Amniotic stem cell (primary cell): ENCODE measurements at places on chromosomes 2 and 18.
A peak's percentile ranks its signal among the peaks of the same experiment; 100 is the strongest.

GRCh38 chr2:204492417-204492816 is 52.9 kb upstream of the PARD3B start:
- no peak for DNase-seq

GRCh38 chr18:10482363-10482984 is 28.0 kb downstream of the APCDD1 start:
- no peak for DNase-seq

GRCh38 chr2:233117811-233118647 is 57.9 kb downstream of the INPP5D start:
- no peak for DNase-seq

DNA sequence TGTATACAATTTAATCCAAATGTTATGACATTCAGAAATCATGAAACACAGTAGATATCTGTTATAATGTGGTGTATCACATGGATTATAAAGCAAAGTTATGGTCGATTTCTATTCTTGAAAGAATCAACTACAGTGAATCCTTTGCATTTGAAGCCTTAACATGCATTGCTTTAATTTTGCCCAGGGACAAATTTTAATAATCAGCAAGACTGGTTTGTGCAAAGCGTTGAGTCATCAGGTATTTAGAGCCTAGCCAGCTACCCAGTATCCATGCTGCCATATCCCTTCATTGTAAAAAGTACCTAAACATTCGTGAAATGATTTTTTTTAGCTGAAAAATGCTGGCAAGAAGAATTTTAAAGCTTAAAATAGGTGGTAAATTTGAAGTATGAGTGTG is 8.9 kb upstream of the SPDYA start:
- no peak for DNase-seq

DNA sequence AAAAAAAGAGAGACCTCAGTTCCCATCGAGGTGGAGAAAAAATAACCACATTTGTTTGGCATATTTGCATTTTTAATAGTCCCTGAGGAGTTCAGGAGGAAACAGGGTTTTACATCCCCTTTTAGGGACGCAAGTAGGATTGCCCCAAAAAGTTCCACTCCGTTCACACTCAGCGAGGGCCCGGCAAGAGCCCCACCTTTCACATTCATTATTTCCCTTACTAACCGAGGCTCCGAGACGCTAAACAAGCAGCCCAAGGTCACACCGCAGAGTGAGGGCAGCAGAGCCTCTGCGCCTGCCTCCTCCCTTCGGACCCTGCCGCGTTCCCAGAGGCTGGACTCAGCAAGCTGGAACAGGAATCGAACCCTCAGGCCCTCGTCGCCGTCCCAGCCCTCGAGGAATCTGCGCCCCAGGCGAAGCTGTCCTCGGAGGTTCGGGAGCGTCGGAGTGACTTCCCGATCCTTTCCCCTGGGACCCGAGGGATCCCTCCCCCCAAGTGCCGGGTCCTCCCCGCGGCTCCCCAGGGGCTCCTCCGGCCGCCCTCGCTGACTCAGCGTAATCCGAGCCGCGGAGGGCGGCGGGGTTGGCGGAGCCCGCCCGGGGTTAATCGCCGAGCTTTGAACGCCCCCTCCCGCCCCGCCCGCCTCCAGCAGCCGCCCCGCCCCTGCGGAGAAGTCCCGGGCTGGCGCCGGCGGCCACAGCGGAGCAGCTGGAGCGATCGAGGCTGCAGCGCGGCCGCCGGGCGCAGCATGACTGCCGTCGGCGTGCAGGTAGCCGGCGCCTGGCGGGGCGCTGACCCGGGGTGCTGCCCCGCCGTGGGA is at the start of gene TMEM37:
Gene TMEM37, plus strand, starts transcription at position 700 of the 821 bp plus-strand sequence. Its CDS starts 50 bp downstream, at position 750.
- peak; percentile 0 for DNase-seq

DNA sequence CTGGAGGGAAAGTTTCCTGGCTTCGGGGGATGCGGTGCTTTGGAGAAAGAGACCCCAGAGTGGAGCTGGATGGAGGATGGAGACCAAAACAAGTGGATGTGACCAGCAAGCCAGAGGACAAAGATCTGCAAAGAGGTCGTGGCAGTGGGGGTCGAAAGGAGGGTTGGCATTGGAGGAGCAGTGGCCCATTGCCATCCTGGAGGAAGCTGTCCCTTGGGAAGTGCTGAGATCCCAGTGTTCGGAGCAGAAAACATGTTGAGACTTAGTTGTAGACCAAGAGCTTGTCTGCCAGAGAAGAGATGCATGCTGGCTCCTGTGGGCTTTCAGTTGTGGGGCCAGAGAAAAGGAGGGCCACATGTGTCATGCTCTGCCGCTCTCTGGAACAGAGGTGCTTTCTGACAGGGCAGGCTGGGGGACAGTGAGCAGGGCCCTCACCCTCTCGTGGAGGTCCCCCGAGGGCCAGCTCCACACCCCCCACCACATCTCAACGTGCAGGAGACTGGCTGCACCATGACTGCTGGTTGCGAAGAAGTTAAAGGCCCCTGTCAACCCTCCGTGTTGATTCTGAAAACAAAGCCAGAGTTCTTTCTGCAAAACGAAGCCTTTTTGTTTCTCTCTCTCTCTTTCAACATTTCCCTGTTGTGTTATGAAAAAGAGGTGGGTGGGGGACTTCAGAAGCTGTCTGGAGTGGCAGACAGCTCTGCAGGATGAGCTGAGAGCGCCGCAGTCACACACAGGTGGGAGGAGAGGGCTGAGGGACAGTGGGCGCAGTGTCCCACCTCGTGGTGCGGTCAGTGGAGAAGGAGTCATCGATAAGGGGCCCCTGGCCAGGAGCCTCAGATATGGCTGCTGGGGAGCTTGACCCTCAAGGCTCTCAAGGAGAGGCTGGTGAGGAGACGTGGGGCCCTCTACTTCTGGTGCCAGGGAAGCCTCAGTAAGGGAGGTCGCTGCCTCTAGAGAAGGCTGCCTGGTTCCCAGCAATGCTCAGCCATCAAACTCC is 77.6 kb upstream of the BCL2L11 start:
- DNase-seq: no peak

- no peak for DNase-seq
Observed at GRCh38 chr18:35553300-35553699, 28.2 kb upstream of the GALNT1 start.

GRCh38 chr2:126715576-126716406 is 59.8 kb downstream of the GYPC start:
- DNase-seq: no peak

DNA sequence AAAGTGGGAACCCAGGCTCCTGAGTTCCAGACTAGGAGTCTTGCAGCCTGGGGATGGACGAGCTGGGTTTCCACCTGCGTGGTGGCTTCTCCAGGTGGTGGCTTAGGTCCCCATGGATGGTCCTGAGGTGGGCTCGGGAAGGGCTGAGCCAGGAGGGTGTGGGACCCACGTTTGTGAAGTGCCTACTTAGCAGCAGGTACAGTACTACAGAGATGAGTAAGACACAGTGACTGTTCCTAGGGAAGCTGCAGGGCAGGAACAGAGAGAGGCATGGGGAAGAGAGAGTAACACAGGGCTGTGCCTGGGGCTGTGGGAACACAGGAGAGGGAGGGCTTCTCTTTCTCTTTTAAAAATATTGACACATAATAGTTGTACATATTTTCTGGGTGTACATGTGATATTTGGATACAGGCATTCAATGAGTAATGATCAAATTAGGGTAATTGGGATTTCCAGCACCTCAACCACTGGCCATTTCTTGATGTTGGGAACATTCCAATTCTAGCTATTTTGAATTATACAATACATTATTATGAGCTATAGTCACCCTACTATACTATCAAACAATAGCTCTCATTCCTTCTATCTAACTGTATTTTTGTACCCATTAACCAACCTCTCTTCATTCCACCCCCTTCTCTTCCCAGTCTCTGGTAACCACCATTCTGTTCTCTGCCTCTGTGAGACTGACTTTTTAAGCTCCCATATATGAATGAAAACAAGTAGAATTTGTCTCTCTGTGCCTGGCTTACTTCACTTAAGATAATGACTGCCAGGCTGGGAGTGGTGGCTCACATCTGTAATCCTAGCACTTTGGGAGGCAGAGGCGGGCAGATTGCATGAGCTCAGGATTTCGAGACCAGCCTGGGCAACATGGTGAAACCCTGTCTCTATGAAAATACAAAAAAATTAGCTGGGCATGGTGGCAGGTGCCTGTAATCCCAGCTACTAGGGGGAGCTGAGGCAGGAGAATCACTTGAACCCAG is 15.0 kb downstream of the TOGARAM2 start:
- DNase-seq: no peak

- no peak for DNase-seq
Observed at GRCh38 chr2:95071856-95072255, 46.3 kb downstream of the MAL start.

DNA sequence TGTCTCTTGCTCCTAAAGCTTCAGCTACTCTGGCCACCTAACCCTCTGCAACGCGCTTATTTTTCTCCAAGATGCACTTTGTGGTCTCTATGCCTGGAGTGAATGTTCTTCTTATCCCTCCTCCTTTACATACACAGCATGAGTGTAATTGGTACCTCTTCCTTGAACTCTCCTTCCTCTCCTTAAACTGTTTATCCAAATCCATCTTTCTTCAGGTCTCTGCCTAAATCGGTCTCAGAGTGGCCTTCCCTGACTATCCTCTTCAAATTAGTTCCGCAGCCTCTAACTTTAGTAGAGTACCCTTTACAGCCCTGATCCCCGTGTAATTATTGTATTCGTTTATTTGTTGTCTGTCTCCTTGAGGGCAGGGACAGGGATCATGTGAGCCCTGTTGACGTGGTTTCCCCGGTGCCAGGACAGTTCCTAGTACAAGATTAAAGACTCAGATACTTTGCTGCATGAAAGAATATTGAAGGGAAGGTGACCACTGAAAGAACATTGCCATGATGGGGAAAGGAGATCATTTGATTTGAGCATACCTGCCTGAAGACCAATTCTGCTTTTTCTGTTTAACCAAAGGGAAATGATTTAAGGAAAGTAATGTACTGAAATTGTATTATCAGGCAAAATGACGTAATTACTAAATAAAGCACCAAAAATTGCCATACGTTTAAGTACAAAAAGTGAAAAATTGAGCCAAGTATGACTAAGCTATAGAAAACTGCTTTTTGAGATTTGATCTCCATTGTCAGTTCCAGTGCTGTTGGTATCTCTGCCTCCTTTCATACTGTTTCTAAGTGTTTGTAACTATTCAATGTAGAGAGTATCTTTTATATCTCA is 1.2 kb downstream of the CNOT9 start:
- peak; percentile 1 for DNase-seq

GRCh38 chr2:86790676-86791572 is at the start of gene CD8A:
Gene CD8A (minus strand): TSS chr2:86790913. CDS start chr2:86790825, 88 bp downstream.
- no peak for DNase-seq

DNA sequence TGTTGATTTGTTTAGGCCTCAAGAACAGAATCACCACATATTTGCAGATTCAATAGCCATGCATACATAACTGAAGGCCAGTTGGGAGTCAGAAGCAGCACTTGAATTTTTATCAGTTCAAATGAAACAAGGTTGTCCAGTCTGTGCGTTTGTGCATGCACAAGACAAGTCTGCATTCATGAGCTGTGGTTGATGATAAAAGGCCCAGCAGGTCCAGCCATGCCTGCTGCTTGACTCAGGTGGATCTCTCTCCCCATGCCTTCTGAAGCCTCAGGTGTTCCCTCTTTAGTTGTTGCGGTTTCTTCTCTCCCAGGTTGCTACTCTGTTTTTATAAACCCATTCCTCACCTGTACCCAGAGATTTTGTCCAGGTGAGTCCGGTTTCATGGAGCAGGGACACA is 124.5 kb downstream of the CCDC102B start:
- DNase-seq: no peak

DNA sequence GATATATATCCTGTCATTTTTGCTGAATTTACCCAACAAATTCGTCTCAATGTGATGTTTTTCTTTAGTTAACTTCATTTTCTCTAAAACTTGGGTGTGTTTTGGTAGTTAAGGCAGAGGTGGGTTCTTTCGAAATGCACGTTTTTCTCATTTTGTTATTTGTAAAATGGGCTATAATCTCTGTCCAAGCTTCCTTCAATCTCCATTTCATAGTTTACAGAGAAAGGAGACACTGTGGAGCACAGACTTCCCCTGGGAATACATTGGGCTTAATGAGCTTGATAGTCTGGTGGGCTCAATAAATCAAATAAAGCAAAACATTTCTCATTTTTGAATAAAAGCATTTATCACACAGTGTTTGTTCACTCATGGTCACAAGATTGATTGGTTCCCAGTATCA is 145.1 kb downstream of the AGPS start:
- DNase-seq: no peak

DNA sequence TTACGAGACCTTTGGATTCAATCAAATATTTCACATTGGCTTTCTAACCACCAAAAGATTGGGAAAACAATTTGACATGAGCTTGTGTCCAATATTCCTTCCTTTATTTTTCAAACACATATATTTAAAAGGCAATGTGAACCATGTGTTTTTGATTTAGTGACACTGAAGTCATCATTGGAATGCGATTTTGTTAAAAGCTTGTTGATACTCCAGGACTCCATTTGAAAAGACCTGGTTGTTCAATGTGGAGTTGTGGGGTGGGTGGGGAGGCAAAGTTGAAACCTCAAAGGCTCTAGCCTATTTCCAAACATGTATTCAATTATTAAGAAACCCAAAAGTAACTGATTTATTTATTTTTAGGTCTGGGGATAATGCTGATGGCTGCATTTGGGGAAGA is 114.1 kb upstream of the TRIB2 start:
- no peak for DNase-seq

- no peak for DNase-seq
Observed at GRCh38 chr2:26072925-26073768, 39.3 kb downstream of the RAB10 start.

- DNase-seq: no peak
Observed at GRCh38 chr2:240685771-240686371, 3.2 kb upstream of the AQP12B start.

- no peak for DNase-seq
Observed at GRCh38 chr2:60565472-60565871, 12.0 kb upstream of the BCL11A start.

- no peak for DNase-seq
Observed at GRCh38 chr2:171509945-171510731, 12.1 kb upstream of the CYBRD1 start.

DNA sequence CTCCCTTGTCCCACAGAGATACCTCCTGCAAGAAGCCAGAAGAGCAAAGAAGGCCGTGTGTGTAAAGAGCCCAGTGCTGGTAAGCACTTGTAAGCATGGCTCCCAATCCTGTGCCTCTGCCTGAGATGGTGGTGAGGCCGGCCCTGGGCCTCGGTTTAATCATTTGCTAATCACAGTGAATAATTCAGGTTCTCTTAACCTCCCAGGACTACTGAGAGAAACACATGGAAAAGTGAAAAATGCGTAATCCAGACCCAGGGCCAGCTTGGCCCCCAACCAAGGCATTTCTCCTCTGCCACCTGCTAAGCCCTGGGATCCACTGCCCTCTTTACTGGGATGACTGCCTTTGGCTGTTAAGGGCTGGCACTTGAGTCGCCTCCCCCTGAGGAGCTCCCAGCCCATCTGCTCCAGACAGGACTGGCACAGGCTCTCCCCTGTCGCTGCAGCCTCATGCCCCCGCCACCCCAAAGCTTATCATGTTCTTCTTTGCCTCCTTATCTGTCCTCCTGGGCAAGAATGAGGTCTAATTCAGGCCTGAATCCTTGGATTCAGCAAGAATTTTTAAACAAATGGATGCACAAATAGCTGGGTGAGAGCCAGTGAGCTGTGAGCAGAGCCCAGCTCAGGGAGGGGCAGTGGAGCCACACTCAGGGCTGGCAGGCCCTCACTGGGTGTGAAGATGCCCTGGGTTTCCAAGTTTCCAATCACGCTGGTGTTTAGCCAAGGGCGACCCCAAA is 193.9 kb upstream of the HS6ST1 start:
- no peak for DNase-seq
